ENCODE measurements at places on chromosomes 12 and 14.

DNA sequence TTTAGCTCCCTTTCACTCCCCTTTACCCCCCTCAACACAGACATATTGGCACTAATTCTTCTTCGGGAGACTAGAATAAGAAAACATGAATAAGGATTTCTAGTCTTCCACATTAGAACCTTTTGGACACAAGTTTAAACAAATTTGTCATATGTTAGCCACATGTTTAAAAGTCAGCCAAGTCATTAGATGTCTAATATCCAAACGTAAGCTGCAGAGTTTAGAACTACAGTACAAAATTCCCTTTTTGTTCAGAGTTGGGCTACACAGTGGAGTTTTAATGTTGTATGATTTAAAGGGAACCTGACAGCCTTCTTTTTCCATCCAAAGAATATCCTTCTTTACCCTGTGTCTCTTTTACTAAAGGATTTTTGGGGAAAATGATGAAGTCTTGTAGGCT lies 79.8 kb downstream of the PDE6H start:
- DNase-seq, result no peak

GRCh38 chr12:101696251-101697196 lies 916 bp upstream of the CHPT1 start:
- DNase-seq, result no peak

DNA sequence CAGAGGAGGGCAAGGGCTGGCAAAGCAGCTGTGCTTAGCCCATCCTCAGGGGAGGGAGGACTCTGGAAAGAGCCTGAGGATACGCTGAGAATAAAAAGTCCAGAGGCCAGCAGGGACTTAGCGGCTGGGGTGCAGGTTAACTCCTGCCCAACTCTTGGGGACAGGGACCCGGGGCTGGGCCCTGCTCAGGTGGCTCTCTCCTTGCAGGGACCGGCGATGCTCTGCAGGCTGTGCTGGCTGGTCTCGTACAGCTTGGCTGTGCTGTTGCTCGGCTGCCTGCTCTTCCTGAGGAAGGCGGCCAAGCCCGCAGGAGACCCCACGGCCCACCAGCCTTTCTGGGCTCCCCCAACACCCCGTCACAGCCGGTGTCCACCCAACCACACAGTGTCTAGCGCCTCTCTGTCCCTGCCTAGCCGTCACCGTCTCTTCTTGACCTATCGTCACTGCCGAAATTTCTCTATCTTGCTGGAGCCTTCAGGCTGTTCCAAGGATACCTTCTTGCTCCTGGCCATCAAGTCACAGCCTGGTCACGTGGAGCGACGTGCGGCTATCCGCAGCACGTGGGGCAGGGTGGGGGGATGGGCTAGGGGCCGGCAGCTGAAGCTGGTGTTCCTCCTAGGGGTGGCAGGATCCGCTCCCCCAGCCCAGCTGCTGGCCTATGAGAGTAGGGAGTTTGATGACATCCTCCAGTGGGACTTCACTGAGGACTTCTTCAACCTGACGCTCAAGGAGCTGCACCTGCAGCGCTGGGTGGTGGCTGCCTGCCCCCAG lies 2.8 kb downstream of the B3GNT4 start:
- no peak for DNase-seq

GRCh38 chr12:95700316-95700785 lies 90.2 kb downstream of the NTN4 start:
- no peak for DNase-seq

DNA sequence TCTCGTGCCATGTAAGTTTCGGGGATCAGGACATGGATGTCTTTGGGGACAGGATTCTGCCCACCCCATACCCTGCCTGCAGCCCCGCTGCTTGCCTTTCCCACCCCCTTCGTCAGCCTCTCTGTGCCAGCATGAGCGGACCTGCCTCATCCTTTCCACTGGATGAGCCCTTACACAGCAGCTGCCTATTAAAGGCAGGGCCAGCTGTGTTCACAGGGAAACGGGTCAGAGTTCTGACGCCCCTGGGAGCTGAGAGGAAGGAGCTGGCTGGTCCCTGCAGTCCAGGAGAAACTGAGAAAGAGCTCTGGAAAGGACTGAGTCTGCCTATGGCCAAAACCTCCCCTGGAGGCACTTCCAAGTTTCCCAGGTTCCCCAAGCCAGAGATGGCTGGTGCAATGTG lies 83.5 kb upstream of the NCOR2 start:
- DNase-seq, result no peak

- DNase-seq, result peak; percentile 55
These were observed 32.0 kb upstream of the RIMBP2 start for GRCh38 chr12:130747867-130748740.

DNA sequence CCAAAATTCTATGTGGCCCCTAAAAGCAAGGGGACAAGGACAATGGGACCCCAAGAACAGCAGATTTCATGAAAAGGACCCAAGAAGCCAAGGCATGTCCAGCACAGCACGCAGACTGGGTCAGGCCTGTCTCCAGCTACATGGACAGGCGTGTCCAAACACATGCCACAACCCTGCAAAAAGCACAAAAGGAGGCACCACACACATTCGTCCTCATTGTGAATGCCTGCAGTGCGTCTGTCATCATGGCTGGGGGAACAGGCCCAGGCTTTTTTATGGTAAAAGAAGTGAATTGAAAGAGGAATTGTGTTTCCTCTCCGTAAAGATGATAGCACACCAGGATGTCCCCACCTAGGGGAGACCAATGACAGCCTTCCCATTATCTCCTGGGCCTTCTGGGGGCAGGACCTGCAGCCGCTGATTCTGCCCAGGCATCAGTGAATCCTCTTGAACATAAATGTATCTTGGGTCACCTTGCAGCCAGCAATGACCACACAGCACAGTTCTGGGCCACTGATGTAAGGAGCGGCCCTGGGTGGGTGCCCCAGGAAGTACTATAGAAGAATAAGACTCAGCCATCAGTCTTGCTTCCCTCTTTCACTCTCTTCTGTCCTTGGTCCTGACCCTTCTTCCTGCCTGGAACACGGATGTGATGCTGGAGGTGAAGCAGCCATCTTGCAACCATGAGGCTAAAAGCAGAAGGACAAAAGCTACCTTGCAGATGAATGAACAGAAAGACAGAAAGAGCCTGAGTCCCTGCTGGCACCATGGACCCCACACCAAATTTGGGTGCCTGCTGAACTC lies 29.8 kb upstream of the C14orf180 start:
- no peak for DNase-seq
